ENCODE measurements at places on chromosomes 6 and 20. TPM values are rescaled to one million over a fixed set of nuclear protein-coding genes. Genes with fewer than 3 reads are reported as not detected.

Gene COL11A2
- 0.17 TPM for total RNA-seq

Gene OPN5
- not detected for total RNA-seq

Gene GRM1
- total RNA-seq = not detected

Gene LPIN3
- total RNA-seq = 20.8 TPM

Gene PRICKLE4
- total RNA-seq = 1.5 TPM
